ENCODE measurements at places on chromosomes 6 and 20.

GRCh38 chr6:87237804-87238203, 82.4 kb downstream of the ZNF292 start:
- DNase-seq, result no peak

- DNase-seq, result no peak
These were observed 36.3 kb upstream of the SLCO4A1 start for GRCh38 chr20:62606016-62606415.

DNA sequence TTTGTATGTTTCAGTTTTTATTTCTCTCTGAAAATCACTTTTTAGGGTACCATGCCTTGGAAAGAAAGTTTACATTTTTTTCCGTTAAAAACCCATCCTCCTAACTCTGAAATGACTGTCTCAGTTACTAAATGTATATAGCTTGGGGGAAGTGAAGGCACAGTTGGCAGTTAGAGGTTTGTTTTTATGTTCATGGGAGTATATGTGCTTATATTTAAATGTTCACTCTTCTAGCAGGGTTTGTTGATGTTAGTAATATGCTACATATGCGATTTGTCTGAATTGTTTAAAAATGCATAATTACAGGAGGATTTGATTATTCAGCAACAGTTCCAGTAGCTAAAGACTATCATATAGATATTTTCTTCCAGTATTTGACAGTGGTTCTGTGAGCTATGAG, 31.1 kb downstream of the CDKAL1 start:
- no peak for DNase-seq

DNA sequence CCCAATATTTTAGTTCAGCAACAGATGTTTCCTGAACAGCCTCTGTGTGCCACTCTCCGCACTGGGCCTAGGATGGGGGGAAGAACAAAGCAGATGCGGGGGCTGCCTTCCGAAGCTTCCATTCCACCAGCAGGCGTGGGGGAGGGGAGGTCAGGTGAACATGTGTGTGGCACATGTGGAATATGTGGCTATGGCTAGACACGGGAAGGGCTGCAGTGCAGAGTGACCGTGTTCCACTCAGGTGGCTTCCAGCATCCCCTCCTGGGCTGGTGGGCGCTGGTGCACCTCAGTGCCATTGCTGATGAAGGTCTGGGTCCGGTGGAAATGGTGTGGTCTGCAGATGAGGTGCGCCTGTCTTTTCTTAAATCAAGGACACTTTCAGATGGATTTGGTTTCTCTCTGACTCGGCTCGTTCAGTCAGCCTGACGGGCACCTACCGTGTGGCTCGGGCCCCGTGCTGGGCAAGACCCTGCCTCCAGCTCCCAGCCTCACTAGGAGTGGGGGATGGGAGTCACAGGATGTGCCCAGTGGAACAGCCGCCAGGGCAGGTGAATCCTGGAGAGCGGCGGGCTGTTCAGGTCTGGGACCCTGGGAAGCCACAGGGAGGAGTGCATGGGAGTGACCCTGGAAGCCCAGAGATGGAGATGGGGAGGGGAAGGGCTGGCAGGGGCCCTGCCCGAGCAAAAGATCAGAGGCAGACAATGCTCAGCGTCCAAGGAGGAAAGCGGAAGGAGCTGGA, 111.0 kb downstream of the SYCP2 start:
- no peak for DNase-seq

GRCh38 chr6:137490961-137491360, 3.2 kb downstream of the OLIG3 start:
- no peak for DNase-seq

GRCh38 chr6:163554663-163555062, 140.1 kb downstream of the QKI start:
- DNase-seq, result peak; percentile 40

- no peak for DNase-seq
These were observed 2.1 kb downstream of the MBOAT1 start for GRCh38 chr6:20210158-20210557.

DNA sequence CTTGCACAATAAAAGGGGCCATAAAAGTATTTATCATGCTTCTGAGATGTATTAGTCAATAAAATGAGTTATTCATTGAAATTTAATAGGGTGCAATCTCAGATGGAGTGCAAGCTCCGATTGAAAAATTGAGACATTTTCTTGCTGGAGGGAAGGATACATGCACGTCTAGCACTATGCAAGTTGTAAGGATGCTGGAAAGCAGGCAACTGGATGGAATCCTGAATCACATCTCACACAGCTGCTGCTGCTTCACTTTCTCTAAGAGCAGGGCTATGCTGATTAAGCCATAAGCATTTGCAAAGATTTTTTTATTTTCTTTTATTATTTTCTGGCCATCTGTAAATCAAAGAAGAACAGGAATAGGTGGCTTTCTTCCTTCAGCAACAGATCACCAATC, 308.8 kb upstream of the EPHA7 start:
- no peak for DNase-seq

GRCh38 chr20:57628047-57628961, 8.1 kb upstream of the ZBP1 start:
- peak; percentile 40 for DNase-seq

DNA sequence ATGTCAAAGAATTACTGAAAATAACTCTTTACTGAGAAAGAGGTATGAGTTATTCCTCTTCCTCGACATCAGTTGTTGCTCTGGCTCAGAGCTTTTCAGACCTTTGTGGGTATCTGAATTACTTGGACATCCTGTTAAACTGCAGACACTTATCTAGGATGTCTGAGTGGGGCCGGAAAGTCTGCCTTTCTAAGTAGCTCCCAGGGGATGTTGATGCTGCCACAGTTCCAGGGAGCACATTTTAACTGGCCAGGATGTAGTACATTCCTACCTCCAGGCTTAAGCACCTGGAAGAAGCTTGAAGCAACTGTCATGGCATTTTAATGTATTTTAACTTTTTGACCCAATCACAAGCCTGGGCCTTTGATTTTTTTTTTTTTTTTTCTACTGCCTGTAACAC, 265.8 kb upstream of the PLCB4 start:
- no peak for DNase-seq

GRCh38 chr6:100230115-100230952, 234.4 kb downstream of the SIM1 start:
- DNase-seq, result no peak

DNA sequence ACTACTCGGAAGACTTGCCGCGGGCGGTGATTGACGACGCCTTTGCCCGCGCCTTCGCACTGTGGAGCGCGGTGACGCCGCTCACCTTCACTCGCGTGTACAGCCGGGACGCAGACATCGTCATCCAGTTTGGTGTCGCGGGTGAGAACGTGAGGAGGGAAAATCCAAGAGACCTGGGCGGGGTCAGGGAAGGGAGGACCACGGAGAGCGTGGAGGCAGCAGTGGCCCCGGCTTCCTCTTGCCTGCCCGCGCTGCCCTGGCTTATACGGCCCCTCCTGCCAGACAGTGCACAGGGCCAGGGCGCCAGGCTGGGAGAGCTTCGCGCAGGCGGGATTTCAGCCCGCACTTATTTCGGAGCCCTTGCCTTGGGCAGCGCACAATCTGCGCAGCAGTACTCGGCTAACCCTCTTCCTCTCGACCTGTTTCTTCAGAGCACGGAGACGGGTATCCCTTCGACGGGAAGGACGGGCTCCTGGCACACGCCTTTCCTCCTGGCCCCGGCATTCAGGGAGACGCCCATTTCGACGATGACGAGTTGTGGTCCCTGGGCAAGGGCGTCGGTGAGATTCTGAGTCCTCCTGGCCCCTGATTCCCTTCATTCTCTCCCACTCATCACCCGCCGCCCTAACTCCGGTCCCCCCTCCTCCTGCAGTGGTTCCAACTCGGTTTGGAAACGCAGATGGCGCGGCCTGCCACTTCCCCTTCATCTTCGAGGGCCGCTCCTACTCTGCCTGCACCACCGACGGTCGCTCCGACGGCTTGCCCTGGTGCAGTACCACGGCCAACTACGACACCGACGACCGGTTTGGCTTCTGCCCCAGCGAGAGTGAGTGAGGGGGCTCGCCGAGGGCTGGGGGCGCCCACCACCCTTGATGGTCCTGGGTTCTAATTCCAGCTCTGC, 2.0 kb downstream of the MMP9 start:
- no peak for DNase-seq

- no peak for DNase-seq
These were observed 727.9 kb upstream of the MAN1A1 start for GRCh38 chr6:120077489-120077888.

DNA sequence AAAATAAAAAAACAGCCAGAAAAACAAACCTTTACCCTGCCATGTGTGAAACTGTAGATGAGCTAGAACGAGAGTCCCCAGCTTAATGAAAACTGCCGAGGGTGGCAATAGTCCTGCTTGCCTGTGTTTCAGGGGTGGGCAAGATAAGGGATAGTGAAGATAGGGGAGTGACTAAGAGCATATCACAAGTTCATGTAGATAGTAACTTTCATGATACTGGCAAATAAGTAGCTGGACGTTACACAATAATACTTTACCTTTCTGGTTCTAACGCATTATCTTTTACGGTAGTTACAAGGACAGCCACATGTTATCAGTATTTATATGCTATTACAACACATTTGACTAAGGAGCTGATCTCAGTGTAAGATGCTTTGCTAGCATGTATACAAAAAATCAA, 9.3 kb upstream of the FBXO9 start:
- DNase-seq, result no peak

DNA sequence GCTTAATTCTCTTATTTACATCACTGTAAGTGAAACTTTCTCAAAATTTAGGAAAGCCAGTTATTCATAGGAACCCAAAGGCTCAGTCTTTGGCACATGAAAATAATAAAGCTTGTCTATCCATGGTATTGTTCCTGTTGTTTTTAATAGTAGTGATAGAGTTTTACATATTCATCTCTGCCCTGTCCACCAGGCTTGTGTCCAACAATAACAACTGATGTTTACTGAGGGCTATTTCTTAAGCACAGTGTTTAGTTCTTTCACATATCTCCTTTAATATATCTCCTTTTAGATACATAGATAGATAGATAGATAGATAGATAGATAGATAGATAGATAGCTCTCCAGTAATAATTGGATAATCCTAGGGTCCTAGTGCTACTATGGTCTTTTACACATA, 34.2 kb downstream of the FOXQ1 start:
- DNase-seq, result no peak

DNA sequence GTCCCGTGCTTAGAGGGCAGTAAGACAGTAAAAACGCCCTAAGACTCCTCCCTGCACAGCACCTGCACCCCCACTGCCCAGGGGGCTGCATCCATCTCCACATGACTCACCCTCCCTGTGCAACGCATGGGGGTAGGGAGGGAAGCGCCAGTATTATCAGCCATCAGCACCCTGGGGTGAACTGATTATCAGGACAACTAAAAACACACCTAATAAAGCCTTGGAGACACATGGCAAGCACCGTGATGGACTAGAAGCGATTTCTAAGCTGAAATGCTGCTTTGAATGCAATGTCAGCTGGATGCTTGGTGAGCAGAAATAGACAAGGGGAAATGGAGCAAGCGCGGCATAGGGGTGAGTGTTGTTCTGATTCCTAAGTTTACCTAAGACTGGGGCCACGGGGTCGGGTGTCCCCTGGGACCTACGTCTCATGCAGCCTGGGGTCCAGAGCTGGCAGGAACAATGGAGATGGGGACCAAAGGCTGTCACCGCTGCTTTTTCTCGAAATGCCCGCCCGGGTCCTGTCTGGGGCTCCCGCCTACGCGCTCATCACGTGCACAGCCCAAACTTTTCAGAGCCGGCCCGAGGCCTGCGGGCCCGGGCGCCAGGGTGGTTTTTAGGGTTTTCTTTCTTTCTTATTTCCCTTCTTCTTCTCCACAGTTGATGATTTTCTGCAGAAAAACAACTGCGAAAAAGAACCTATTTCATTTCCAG, 702 bp upstream of the TNFAIP3 start:
- DNase-seq, result no peak

GRCh38 chr6:35453236-35453635, 1.1 kb downstream of the FANCE start:
- DNase-seq, result no peak

DNA sequence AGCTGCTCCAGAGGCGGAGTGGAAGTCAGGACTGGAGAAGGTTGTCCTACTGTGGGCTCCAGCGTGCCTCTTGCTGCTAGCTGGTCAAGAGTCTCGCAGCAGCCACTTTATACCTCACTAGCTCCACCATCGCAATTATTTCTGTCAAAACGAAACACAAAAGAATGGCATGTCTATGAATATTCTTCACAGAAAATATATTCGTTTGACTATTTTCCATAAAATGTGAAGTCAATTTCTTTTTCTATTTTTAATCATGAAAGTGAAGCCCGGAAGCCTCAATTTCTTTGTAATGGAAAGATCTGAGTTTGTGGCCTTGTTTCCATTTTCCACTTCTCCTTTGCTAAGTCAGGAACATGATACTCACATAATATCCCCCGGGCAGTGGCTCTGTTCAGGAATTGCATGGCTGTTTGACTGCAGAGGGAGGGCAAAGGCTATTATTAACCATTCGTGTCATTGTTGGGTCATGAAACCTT, 51.7 kb downstream of the DTD1 start:
- DNase-seq, result no peak

- no peak for DNase-seq
These were observed 40.7 kb downstream of the PREX1 start for GRCh38 chr20:48786951-48787705.

- no peak for DNase-seq
These were observed 16.7 kb downstream of the TIAM2 start for GRCh38 chr6:155011809-155012291.

DNA sequence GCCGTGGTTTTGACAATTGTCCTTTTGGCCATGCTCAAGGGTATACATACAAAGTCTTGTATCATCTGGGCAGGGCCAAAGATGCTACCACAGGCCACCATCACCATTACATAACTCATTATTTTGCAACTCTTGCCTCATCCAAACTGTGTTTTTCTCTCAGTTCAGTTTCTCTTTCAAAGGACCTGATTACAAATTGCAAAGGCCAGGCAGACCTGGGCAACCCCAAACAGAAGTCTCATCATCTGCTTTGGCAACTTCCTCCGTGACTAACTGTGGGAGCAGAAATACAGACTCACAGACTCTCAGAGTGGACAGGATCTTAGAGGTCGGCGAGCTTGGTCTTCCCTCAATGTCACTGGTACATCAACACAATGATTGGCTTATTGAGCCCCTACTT, 117.8 kb upstream of the NEDD9 start:
- no peak for DNase-seq

- DNase-seq, result no peak
These were observed 53.5 kb downstream of the BCAS4 start for GRCh38 chr20:50848341-50848808.

- no peak for DNase-seq
These were observed 33.6 kb upstream of the HSF2 start for GRCh38 chr6:122365775-122366403.

- DNase-seq, result no peak
These were observed 1229.5 kb upstream of the MAP3K7 start for GRCh38 chr6:91816335-91816734.

Measured in activated CD4-positive, alpha-beta T cell treated with anti-CD3 and anti-CD28 coated beads for 24 hours (primary cell).